ENCODE measurements at places on chromosomes 16 and 17. TPM values are rescaled to one million over a fixed set of nuclear protein-coding genes. Genes with fewer than 3 reads are reported as not detected.

GRCh38 chr16:46843898-46844642, 13.1 kb upstream of the C16orf87 start:
- H3K27ac ChIP-seq, result no peak overlapping the region
- H3K27me3 ChIP-seq, result no peaks in the 10 kb centered on the region
- H3K36me3 ChIP-seq, result no peaks in the 10 kb centered on the region
- peaks cover 6% of the 10 kb centered on the region for H3K4me1 ChIP-seq

DNA sequence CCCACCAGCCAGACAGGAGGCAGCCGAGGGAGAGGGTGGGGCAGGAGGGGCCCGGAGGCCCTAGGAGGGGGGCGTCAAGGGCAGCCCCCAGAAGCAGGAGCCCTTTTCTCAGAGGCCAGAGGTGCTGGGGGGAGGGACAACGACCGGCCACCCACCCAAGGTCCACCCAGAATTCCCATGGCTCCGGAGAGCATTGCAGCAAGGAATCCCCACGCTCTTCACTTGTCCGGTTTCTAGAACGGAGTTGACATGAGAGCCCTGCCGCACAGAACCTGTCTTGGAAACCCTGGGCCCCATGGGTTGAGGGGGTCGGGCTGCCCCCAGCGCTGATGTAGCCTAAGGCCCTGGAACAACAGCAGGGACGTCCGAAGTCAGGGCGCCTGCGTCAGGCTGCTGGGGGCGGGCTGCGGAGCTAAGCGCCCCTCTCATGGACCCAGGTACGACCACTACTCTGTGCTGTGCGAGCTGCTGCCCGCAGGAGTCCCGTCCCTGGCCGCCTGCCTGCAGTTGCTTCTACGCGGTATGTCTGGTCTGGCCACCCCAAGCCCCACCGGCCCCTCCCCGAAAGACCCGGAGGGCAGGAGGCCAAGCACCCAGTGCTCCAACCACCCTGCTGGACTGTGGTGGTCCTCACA, 11.2 kb downstream of the CYBC1 start:
- H3K4me3 ChIP-seq, result no peak overlapping the region
- no peaks in the 10 kb centered on the region for H3K27me3 ChIP-seq
- no peak for DNase-seq
- H3K27ac ChIP-seq, result no peak overlapping the region

Gene ESRP2
- under 0.01 TPM for total RNA-seq

DNA sequence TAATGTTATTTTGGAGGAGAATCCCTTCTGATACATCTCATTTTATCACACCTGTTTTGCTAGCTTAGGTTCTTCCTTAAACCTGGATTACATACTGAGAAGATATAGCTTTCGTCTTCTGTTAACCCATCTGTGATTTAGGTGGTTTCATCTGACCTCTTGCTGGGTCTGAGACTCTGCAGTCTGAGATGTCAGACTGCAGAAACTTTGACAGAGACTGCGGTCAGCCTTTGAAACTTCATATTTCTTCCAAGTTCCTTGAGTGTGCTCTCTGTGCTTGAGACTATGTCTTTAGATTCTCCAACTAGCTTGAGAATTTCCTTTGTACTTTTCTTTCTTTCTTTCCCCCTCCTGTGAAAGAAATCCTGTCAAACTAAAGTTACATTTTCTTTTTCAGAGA, 196.4 kb upstream of the MPHOSPH6 start:
- no peak overlapping the region for H3K4me3 ChIP-seq
- H3K27me3 ChIP-seq, result no peaks in the 10 kb centered on the region
- no peaks in the 10 kb centered on the region for H3K36me3 ChIP-seq
- no peak overlapping the region for H3K27ac ChIP-seq

Gene MGAT5B
- 0.71 TPM for total RNA-seq

DNA sequence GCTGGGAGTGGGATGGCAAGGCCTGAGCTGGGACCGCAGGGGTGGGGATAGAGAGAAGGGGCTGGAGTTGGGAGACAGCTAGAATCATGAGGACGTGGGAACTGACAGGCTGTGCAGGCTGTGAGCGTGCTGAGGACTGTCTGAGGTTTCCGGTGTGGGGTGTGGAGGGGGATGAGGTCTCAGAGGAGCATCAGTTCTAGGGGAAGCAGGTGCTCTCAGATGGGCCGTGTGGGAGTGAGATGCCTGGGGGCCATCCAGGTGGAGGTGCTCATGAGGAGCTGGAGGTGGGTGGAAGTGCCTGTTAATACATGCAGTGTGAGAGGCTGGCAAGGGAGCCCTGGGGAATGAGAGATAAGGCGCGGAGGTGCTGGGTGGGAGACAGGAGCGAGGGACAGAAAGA, 27.2 kb downstream of the HASPIN start:
- H3K4me1 ChIP-seq, result peaks cover 11% of the 10 kb centered on the region
- no peak for DNase-seq
- no peaks in the 10 kb centered on the region for H3K36me3 ChIP-seq
- H3K27me3 ChIP-seq, result peaks cover 10% of the 10 kb centered on the region
- no peak overlapping the region for H3K4me3 ChIP-seq

DNA sequence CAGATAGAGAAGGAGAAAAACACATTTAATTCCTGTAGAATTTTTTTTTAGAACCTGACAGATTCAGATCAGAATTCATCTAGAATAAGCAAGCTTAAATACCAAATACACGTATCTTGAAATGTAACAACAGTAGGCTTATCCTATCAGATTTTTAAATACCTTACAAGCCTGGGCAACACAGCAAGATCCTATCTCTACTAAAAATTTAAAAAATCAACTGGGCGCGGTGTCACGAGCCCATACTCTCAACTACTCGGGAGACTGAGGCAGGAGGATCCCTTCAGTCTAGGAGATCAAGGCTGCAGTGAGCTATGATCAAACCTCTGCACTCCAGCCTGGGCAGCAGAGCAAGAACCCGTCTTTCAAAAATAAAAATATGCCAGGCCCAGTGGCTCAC, 13.5 kb downstream of the ACOX1 start:
- no peak overlapping the region for H3K27ac ChIP-seq
- no peak overlapping the region for H3K4me3 ChIP-seq
- no peaks in the 10 kb centered on the region for H3K27me3 ChIP-seq
- no peaks in the 10 kb centered on the region for H3K36me3 ChIP-seq

DNA sequence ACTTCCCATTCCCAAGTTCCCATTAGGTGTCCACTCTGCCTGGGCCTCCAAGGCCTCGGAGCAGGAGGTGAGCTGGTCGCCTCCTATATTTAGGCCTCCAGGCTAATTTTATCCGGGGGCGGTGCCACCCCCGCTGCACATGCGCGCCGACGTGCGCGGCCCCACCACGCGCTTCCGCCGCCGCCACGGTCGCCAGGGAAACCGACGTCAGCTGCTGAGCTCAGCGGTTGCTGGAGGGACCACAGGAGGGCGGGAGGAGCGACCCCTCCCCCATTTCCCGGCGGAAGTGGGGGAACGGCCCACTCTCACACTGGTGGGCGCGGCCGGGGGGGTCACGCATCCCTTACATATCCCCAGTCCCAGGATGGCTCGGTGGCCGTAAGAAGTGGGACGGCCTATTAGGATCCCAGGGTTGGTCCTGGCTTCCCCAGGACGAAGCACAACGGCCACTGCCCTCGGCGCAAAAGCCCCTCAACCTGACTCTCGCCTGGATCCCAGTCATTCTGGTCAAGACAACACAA, 1.0 kb downstream of the PER1 start:
- H3K27me3 ChIP-seq, result no peaks in the 10 kb centered on the region
- H3K4me3 ChIP-seq, result peak overlapping the region; percentile 79
- peaks cover 54% of the 10 kb centered on the region for H3K36me3 ChIP-seq
- DNase-seq, result peak; percentile 98

Gene KRTAP16-1
- total RNA-seq, result not detected

GRCh38 chr17:38706505-38707216, 1.6 kb downstream of the MLLT6 start:
- no peaks in the 10 kb centered on the region for H3K36me3 ChIP-seq
- no peaks in the 10 kb centered on the region for H3K27me3 ChIP-seq
- peak overlapping the region; percentile 97 for H3K4me3 ChIP-seq
- no peak for DNase-seq
- peaks cover 46% of the 10 kb centered on the region for H3K4me1 ChIP-seq

- DNase-seq, result no peak
- no peak overlapping the region for H3K27ac ChIP-seq
- H3K36me3 ChIP-seq, result no peaks in the 10 kb centered on the region
- H3K27me3 ChIP-seq, result no peaks in the 10 kb centered on the region
- H3K4me1 ChIP-seq, result peaks cover 36% of the 10 kb centered on the region
Measured at GRCh38 chr16:29204806-29205135, 201.7 kb downstream of the NPIPB11 start.

DNA sequence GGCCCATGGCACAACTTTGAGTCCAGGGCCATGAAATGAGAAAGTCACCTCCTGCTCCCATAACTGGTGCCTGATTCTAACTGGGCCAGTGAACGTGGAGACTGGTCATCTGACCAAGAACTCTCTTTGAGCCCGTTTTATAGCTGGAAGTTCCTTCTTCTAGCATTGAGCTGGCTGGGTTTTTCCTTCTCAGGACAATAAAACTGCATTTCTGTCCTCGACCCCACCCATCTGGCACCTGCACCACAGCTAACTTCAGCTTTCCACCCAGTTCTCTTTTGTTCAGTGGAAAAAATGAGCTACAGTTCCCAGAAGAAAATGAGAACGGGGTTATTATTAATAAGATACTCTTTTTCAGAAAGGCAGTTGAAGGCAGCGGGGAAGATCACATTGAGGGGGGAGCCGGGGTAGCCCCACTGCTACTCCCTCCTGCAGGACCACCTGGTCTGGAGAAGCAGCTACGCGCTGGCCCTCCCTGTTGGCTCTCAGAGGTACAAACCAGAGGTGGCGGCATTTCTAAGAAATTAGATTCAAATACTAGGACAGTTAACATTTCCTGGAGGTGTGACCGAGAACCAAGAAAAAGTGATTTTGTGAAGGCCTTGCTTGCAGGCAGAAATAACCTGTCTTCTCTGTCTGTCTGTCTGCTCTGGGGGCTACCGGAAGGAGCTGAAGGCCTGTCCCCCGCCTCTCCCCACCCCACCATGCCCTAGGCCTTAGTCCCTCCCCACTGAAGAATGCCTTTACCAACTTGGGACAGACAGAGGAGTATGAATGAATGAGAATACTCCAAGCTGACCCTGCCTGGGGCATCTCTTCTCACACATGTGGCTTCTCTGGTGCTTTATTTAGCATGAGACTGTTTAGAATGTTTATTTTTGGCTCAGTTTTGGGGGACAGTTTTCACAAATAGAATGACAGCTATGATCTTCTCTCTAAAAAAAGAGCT, 123.9 kb downstream of the XYLT1 start:
- H3K36me3 ChIP-seq, result no peaks in the 10 kb centered on the region
- no peak for DNase-seq
- H3K27ac ChIP-seq, result peak overlapping the region; percentile 86

Gene SDK2
- total RNA-seq, result 0.71 TPM

- H3K27ac ChIP-seq, result no peak overlapping the region
- no peak for DNase-seq
- no peaks in the 10 kb centered on the region for H3K36me3 ChIP-seq
Measured at GRCh38 chr16:54140057-54140787, 146.4 kb downstream of the IRX3 start.

Gene RAB11FIP4
- 0.68 TPM for total RNA-seq

DNA sequence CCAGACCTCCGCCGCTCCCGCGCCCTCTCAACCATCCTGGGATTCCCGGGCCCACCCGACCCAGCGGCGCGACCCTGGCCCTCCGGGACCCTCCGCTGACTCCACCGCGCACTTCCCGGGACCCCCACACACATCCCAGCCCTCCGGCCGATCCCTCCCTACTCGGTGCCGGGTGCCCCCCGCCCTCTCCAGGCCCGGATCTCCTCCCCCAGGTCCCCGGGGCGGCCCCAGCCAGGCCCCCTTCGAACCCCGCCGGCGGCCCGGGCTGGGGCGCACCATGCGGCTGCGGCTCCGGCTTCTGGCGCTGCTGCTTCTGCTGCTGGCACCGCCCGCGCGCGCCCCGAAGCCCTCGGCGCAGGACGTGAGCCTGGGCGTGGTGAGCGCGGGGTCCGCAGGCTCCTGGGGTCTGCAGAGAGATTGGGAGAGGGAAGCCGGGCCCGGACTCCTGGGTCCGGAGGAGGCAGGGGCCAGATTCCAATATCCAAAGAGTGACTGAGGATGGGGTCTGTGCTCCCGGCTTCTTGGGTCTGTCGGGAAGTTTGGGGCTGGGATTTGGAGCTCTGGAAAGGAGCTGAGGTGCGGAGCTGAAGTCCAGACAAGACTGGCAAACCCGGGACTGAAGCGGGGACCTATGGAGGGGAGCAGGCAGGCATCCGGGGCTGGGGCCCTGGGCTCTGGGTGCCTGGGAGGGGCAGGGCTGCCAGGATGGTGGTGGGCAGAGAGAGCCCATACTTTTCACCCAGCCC, 453 bp downstream of the MMP25 start:
- peaks cover 73% of the 10 kb centered on the region for H3K27me3 ChIP-seq
- no peak overlapping the region for H3K27ac ChIP-seq
- H3K4me1 ChIP-seq, result peaks cover 18% of the 10 kb centered on the region
- no peak for DNase-seq
- peak overlapping the region; percentile 47 for H3K4me3 ChIP-seq
- no peaks in the 10 kb centered on the region for H3K36me3 ChIP-seq

GRCh38 chr16:85982563-85982939, 83.6 kb downstream of the IRF8 start:
- no peak overlapping the region for H3K27ac ChIP-seq
- H3K36me3 ChIP-seq, result no peaks in the 10 kb centered on the region
- H3K27me3 ChIP-seq, result peaks cover 43% of the 10 kb centered on the region
- H3K4me1 ChIP-seq, result peaks cover 4% of the 10 kb centered on the region
- DNase-seq, result peak; percentile 73

Gene MPO
- total RNA-seq, result not detected

Gene KRTAP3-1
- total RNA-seq, result not detected

GRCh38 chr17:2892305-2892971, 96.2 kb downstream of the RAP1GAP2 start:
- no peaks in the 10 kb centered on the region for H3K4me1 ChIP-seq
- H3K27me3 ChIP-seq, result no peaks in the 10 kb centered on the region
- H3K27ac ChIP-seq, result no peak overlapping the region
- H3K36me3 ChIP-seq, result no peaks in the 10 kb centered on the region
- DNase-seq, result no peak
- no peak overlapping the region for H3K4me3 ChIP-seq

- no peaks in the 10 kb centered on the region for H3K27me3 ChIP-seq
- no peaks in the 10 kb centered on the region for H3K4me1 ChIP-seq
- H3K27ac ChIP-seq, result no peak overlapping the region
- H3K4me3 ChIP-seq, result no peak overlapping the region
- no peak for DNase-seq
Measured at GRCh38 chr17:36608794-36609497, 7.6 kb downstream of the MRM1 start.
